ENCODE measurements at places on chromosomes 13 and 19.

GRCh38 chr19:54434112-54434872, 14.7 kb upstream of the LENG8 start:
- DNase-seq = peak; percentile 51

DNA sequence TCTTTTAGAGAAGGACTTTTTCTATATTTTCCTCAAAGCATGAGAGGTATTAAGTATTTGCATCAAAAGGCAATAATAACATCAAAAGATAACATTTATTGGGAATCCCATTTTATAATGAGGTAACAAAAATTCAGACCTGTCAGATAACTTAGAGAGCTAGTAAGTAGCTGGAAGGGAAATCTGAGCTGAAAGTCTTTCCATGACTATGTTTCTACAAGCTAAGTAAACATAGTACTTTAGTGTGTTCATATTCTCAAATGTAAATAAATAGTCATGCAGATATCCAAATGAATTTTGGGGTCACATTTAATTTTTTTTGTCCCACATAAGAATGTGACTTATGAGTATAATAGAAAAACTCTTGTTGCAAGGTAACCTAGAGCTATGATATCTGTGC, 87.3 kb upstream of the FBXL3 start:
- DNase-seq = no peak

DNA sequence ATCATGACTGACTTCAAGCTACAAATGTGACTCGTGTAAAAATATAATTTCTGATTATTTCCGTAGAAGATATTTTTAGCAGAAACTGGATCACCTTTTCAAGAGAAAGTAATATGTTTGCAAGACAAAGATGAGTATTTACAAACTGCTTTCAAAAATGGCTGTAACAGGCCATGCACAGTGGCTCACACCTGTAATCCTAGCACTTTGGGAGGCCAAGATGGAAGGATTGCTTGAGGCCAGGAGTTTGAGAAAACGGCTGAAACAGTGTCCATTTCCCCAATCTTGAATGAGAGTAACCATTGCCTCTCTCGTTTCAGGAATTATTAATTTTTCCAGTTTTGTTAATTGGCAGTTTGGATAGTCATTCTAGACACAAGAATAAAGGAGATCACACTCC, 3.5 kb upstream of the ZNF175 start:
- no peak for DNase-seq

- DNase-seq = peak; percentile 78
Observed at GRCh38 chr13:99605420-99606323, 104.4 kb downstream of the TM9SF2 start.

GRCh38 chr13:41455725-41456419, 1.5 kb upstream of the RGCC start:
- peak; percentile 20 for DNase-seq

DNA sequence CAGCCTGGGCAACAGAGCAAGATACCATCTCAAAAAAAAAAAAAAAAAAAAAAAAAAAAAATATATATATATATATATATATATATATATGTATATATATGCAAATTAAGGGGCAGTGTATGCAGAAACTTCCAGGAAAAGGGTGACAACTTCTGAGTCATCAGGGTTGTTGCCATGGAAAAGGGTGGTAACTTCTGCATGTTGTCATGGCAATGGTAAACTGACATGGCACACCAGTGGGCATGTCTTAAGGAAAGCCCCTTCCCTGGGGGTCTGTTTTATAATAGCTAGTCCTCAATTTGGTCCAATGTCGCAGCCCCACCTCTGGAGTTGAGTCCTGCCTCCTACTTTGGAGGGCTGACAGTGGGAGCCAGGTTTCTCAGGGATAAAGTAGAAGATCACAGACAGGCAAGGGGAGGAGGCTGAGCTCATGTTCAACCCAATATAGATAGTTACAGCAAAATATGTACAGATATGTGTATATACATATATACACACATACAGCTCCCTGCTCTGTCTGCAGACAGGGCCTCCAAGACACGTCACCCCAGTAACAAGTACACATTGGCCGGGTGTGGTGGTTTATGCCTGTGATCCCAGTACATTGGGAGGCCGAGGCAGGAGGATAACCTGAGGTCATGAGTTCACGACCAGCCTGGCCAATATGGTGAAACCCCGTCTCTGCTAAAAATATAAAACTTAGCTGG, 7.2 kb upstream of the FCHO1 start:
- peak; percentile 11 for DNase-seq

DNA sequence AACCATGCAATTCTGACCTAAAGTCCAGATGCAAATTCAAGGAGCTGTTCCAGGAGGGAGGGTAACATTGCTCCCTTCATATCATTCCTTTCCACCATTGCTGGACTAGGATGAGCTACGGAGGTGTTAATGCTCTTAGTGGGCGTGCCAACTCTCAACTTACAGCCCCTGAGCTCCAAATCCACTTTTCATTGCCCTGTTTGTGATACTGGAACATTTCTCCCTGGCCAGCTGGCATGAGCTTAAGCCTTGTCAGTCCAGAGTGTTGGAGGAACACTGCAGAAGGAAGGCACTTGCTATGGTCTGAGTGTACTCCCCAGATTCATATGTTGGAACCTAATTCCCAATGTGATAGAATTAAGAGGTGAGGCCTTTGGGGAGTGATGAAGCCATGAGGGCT, 70.4 kb upstream of the FARP1 start:
- no peak for DNase-seq

DNA sequence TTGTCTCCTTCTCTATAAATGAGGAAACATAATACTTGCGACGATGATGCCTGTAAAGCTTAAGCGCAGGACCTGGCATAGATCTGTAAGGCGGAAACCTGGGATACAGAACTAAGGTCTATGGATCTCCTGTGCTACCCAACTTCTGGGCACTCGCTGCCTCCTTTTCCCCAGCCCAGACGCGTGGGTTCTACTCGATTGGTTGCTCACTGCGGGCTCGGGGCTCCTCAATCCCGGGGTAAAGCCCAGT, 615 bp upstream of the PSMC4 start:
- DNase-seq = no peak

- no peak for DNase-seq
Observed at GRCh38 chr13:75839406-75839805, 203.3 kb downstream of the LMO7 start.

- DNase-seq = no peak
Observed at GRCh38 chr13:43769529-43769928, 17.2 kb downstream of the ENOX1 start.

- no peak for DNase-seq
Observed at GRCh38 chr13:49320975-49321374, 73.2 kb downstream of the CDADC1 start.

Data from H7 (cell line).